ENCODE measurements at places on chromosomes 3 and 15. TPM values are rescaled to one million over a fixed set of nuclear protein-coding genes. Genes with fewer than 3 reads are reported as not detected.

GRCh38 chr15:51183076-51183475 is 88.4 kb upstream of the TNFAIP8L3 start:
- H3K4me3 ChIP-seq = no peak overlapping the region
- DNase-seq = no peak
- no peaks in the 10 kb centered on the region for H3K4me1 ChIP-seq
- H3K27me3 ChIP-seq = peaks cover 22% of the 10 kb centered on the region
- H3K27ac ChIP-seq = no peak overlapping the region
- no peaks in the 10 kb centered on the region for H3K36me3 ChIP-seq

DNA sequence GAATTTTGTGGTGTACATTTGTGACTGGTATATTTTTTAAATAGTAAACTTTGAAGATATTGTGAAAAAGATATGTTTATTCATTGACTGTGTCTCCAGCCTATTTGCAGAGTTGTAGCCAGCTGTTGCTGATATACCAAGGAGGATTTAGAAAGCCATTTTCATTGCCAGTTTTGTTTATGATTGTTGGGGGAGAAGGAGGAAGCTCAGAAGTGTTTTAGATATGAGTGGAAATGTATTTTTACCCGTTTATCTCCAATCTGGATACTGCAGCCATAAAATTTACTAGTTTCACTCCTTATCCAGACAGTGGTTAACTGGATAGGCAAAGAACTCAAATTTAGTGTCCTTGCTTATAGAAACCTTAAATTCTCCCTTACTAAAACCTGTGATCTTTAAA is 18.8 kb downstream of the ATP11B start:
- H3K36me3 ChIP-seq = no peaks in the 10 kb centered on the region
- peaks cover 9% of the 10 kb centered on the region for H3K4me1 ChIP-seq
- H3K4me3 ChIP-seq = no peak overlapping the region
- H3K27me3 ChIP-seq = no peaks in the 10 kb centered on the region
- DNase-seq = no peak

Gene SCAANT1
- total RNA-seq = not detected

Gene DNAH1
- total RNA-seq = 5.9 TPM

DNA sequence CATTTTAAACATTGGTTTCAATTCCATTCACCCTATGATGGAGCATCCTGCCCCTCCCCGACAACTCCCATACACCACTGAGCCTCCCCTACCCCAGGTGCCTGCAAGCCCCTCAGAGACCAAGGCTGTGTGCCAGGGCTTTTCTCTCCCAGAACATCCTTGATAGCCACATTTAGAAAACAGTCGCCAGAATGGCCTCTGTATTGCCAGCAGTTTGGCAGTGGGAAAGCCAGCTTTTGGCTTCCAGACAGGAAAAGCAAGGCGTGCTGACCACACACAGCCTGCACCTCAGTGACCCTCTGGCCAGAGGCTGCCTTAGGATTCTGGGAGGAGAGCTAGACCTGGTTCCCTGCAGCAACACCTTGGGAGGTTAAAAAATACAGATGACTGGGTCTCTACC is 18.2 kb upstream of the HRH1 start:
- H3K36me3 ChIP-seq = no peaks in the 10 kb centered on the region
- peaks cover 41% of the 10 kb centered on the region for H3K4me1 ChIP-seq
- peak overlapping the region; percentile 65 for H3K4me3 ChIP-seq

DNA sequence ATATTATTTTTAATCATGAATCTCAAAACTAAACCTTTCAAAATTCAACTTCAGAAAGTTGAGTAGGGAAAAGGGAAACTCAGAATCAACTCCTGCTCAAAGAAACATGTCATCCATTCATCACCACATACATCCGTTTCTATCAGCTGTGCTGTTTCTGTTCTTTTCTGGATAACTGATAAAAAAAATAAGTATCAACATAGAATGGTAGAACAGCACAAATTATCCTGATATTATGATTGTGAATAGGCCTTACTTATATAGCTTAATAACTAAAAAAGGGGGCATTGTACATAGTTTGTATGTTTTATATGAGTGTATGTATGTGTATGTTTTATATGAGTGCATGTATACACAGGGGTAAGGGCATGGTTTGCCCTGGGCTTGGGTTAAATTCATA is 3.1 kb downstream of the TM4SF1 start:
- peaks cover 68% of the 10 kb centered on the region for H3K36me3 ChIP-seq
- peaks cover 84% of the 10 kb centered on the region for H3K4me1 ChIP-seq
- no peaks in the 10 kb centered on the region for H3K27me3 ChIP-seq
- peak overlapping the region; percentile 22 for H3K4me3 ChIP-seq
- DNase-seq = no peak
- peak overlapping the region; percentile 99 for H3K27ac ChIP-seq

Gene OGG1
- 22.1 TPM for total RNA-seq

GRCh38 chr15:90149609-90150340 is 47.5 kb upstream of the IDH2 start:
- H3K27ac ChIP-seq = no peak overlapping the region
- no peaks in the 10 kb centered on the region for H3K36me3 ChIP-seq
- H3K4me3 ChIP-seq = no peak overlapping the region
- no peaks in the 10 kb centered on the region for H3K27me3 ChIP-seq

GRCh38 chr15:34657469-34658127 is 74.1 kb upstream of the GOLGA8B start:
- DNase-seq = no peak
- H3K27me3 ChIP-seq = peaks cover 4% of the 10 kb centered on the region
- H3K27ac ChIP-seq = no peak overlapping the region
- H3K36me3 ChIP-seq = no peaks in the 10 kb centered on the region
- no peaks in the 10 kb centered on the region for H3K4me1 ChIP-seq

Gene MITF
- 15.5 TPM for total RNA-seq

DNA sequence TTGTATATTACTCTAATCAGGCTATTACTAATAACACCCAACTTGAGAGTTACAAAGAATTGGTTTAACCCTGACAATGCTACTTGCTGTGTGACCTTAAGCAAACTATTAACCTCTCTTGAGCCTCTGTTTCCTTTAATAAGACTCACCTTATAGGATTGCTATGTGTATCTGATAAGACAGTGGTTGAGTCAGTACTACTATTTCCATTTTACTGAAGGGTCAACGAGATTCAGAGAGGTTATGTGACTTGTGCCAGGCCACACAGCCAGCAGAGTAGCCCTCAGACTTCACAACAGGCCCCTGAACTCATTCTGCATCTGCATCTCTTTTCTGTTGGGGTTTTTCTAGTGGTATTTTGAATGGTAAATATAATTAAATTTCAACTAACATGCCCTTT is 420.1 kb downstream of the MAGI1 start:
- no peak overlapping the region for H3K27ac ChIP-seq
- no peak for DNase-seq
- H3K4me3 ChIP-seq = no peak overlapping the region

DNA sequence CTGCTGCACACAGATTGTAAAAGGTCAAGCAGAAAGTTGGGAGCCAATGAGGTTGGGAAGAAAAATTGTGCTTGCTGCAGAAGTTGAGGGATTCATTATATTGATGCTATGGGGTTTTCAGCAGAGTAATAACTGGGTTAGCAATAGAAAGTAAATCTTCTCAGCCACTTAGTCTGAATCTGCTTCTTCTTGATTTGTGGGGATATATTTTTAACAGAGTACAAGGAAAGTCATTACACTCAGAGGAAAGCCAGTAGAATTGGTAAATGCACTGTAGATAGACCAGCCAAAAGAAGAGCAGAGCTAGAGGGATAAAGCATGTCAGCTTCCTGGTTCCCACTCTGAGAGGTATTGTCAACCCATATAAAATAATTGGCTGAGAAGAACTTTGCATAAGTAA is 663.6 kb downstream of the NLGN1 start:
- H3K27me3 ChIP-seq = no peaks in the 10 kb centered on the region
- H3K27ac ChIP-seq = no peak overlapping the region
- no peaks in the 10 kb centered on the region for H3K36me3 ChIP-seq
- H3K4me1 ChIP-seq = no peaks in the 10 kb centered on the region

GRCh38 chr3:177440456-177441104 is 243.3 kb upstream of the TBL1XR1 start:
- H3K36me3 ChIP-seq = no peaks in the 10 kb centered on the region
- H3K27ac ChIP-seq = no peak overlapping the region
- peaks cover 21% of the 10 kb centered on the region for H3K4me1 ChIP-seq
- no peaks in the 10 kb centered on the region for H3K27me3 ChIP-seq
- DNase-seq = peak; percentile 49

Gene UPK1B
- total RNA-seq = not detected

Gene LRRC2
- 0.08 TPM for total RNA-seq

Gene LHFPL4
- total RNA-seq = not detected

DNA sequence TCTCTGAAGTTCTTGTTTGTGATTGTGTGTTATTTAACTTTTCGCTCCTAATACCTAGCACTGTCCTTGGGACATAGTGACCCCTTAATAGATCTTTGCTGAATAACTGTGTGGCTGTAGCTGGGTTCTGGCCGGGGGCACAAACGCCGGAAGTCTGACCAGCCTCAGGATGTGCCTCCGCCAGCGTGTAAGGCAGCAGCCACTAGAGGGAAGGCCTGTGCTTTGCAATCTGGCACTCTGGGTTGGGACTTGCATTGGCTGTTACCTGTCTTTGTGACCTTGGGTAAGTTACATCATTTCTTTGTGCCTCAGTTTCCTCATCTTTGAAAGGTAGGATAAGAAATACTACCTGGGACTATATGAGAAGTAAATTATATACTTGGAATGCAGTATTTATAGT is 158.7 kb downstream of the GHSR start:
- H3K27me3 ChIP-seq = no peaks in the 10 kb centered on the region
- H3K27ac ChIP-seq = no peak overlapping the region
- peaks cover 22% of the 10 kb centered on the region for H3K4me1 ChIP-seq
- H3K36me3 ChIP-seq = peaks cover 88% of the 10 kb centered on the region
- DNase-seq = no peak

Gene TRPM7
- total RNA-seq = 33.6 TPM

GRCh38 chr15:65259367-65259797 is 27.3 kb downstream of the PARP16 start:
- H3K4me3 ChIP-seq = no peak overlapping the region
- H3K27me3 ChIP-seq = no peaks in the 10 kb centered on the region
- no peaks in the 10 kb centered on the region for H3K36me3 ChIP-seq
- DNase-seq = no peak
- H3K4me1 ChIP-seq = no peaks in the 10 kb centered on the region

GRCh38 chr3:4290272-4290893 is 12.8 kb upstream of the SETMAR start:
- no peak for DNase-seq
- H3K27me3 ChIP-seq = no peaks in the 10 kb centered on the region
- no peak overlapping the region for H3K27ac ChIP-seq
- no peak overlapping the region for H3K4me3 ChIP-seq
- H3K36me3 ChIP-seq = no peaks in the 10 kb centered on the region

- no peaks in the 10 kb centered on the region for H3K36me3 ChIP-seq
- H3K27ac ChIP-seq = no peak overlapping the region
- no peak for DNase-seq
Measured at GRCh38 chr3:138938056-138938876, 8.7 kb downstream of the FOXL2 start.

Gene TMEM207
- total RNA-seq = not detected

DNA sequence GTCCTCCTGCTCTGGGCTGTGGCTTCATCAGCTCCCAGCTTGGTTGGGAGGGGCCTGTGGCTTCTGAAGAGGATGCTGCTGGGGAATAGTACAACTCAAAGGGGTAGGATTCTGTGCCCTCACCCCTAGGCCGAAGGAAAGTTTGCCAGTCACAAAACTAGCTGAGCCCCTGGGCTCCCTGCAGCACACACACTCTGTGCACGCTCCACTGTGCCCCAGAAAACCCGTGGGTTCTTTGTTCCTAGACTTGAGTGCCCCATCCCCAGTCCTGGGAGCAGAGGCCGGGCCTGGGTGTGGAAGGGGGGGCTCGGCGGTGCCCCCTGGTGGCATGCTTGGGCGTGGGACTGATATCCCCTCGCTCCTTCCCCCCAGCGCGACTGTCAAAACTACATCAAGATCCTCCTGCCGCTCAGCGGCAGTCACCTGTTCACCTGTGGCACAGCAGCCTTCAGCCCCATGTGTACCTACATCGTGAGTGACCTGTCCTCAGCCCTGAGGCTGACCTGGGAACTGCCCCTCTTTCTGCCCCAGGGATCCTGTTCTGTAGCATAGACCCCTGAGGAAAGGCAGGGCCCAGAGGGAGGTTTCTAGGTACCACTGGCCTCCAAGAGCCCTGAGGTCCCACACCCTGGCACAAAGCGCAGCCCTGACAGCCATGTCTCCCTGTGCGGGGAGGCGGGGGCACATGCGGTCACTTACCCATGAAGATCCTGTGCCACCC is 14.2 kb downstream of the CIB1 start:
- H3K4me3 ChIP-seq = no peak overlapping the region
- peaks cover 50% of the 10 kb centered on the region for H3K36me3 ChIP-seq
- peaks cover 9% of the 10 kb centered on the region for H3K4me1 ChIP-seq
- no peak for DNase-seq
- no peaks in the 10 kb centered on the region for H3K27me3 ChIP-seq

Gene LRRIQ4
- 1.3 TPM for total RNA-seq

DNA sequence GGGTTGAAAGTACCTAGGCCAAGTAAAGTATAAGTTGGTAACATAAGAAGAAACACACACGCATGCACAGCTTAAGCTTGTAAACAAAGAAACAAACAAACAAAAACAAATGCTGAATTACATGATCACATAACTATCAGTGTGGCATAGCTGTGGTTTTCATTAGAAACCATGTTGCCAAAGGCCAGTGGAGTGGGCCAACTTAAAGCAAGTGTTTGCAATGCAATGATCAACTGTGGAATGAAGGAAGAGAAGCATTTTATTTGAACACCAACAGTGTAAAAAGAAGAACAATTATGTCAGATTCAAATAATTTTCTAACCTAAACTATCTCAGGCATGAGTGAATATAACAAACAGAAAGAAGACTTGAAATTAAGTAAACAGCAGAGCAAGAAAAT is 199.4 kb upstream of the STRIT1 start:
- no peak overlapping the region for H3K27ac ChIP-seq
- no peaks in the 10 kb centered on the region for H3K36me3 ChIP-seq

DNA sequence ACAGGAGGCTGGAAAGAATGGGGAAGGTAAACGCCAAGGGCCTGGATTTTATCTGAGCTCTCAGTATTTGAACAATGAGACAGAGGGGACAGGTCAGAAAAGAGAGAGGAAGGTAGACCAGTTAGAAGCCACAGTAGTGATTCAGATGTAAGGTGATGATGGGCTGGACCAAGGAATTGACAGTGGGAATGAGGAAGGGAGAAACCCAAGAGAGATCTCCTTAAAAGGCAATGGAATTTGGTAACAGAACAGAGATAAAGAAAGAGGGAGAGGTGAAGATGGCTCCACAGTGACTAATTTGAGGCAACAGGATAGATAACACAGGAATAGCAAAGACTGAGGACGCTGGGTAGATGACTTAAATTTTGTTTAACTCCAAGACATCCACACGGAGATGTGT is 11.4 kb upstream of the HEG1 start:
- no peak for DNase-seq
- H3K36me3 ChIP-seq = no peaks in the 10 kb centered on the region
- no peaks in the 10 kb centered on the region for H3K27me3 ChIP-seq
- H3K4me3 ChIP-seq = no peak overlapping the region
- peaks cover 41% of the 10 kb centered on the region for H3K4me1 ChIP-seq

GRCh38 chr3:137205394-137206045 is 247.7 kb downstream of the IL20RB start:
- H3K27me3 ChIP-seq = peaks cover 6% of the 10 kb centered on the region
- no peak for DNase-seq
- H3K36me3 ChIP-seq = no peaks in the 10 kb centered on the region
- no peaks in the 10 kb centered on the region for H3K4me1 ChIP-seq
- H3K27ac ChIP-seq = no peak overlapping the region

GRCh38 chr3:14608298-14608697 is 43.3 kb upstream of the CCDC174 start:
- no peak overlapping the region for H3K27ac ChIP-seq
- H3K4me1 ChIP-seq = no peaks in the 10 kb centered on the region
- H3K36me3 ChIP-seq = no peaks in the 10 kb centered on the region
- H3K27me3 ChIP-seq = peaks cover 49% of the 10 kb centered on the region
- no peak for DNase-seq
- H3K4me3 ChIP-seq = no peak overlapping the region

Measured in PC-9 (cell line).